ENCODE measurements at places on chromosomes 6 and 20.

DNA sequence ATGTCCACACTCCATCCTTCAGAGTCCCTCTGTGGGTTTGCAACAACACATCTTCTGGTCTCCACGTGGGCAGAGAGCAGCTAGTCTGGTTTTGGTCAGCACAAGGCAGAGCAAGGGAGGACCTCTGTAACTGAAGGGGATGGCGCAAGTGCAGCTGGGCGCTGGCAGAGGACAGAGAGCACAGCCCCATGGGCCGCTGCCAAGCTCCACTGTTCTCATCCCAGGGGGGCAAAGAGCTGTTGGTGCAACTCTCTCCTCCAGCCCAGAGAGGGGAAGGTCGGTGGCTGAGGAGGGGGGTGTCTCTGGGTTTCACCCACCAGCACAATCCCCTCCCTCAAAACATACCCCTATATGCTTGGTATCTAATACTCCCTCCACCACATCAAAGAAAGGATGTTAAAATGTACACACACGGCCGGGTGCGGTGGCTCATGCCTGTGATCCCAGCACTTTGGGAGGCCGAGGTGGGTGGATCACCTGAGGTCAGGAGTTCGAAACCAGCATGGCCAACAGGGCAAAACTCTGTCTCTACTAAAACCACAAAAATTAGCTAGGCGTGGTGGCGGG is 9.1 kb downstream of the ATP9A start:
- no peak for DNase-seq

GRCh38 chr6:71294121-71294523 is 5.5 kb downstream of the OGFRL1 start:
- DNase-seq: no peak

DNA sequence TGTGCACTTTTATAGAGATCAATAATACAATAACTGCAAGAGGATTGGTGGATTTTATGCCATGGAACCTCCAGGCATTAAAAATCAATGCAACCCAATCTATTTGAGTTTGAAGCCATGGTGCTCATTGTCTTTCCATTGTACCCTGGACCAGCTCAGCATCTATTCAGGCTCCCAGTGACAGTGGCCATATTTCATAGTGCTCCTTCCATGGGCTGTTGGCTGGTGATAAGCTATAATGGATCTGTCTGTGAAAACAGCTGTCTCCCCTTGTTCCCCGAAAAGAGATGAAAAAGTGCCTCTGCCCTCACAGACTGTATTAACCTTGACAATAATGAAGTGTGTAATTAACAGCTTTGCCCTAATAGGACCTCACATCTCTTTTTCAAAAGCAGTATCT is 74.3 kb downstream of the LAMP5 start:
- DNase-seq: no peak

- DNase-seq: no peak
Measured at GRCh38 chr6:113994934-113995342, 24.0 kb upstream of the HDAC2 start.

DNA sequence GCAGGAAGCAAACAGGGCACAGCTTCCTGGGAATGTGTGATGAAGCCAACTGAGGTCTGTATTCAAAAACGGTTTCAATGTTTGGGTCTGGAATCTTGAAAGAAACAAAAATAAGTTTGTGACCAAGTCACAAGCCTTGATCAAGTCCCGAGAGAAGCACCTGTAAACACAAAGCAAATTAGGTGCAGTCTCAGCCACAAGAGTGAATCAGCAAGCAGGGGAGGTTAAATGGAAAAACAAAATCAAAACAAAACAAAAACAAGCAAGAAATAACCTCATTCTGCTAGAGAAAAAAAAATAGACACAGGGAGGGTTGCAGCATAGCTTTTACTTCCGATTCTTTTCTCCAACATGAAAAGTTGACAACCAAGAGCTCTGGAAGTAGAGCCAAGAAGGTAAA is 201.7 kb downstream of the CLIC5 start:
- no peak for DNase-seq

- DNase-seq: no peak
Measured at GRCh38 chr20:61662968-61663331, 402.7 kb downstream of the TAF4 start.

- DNase-seq: no peak
Measured at GRCh38 chr6:13965582-13966127, 40.9 kb downstream of the RNF182 start.

All from central memory CD8-positive, alpha-beta T cell (primary cell).